ENCODE measurements at places on chromosomes 1 and 21. TPM values are rescaled to one million over a fixed set of nuclear protein-coding genes. Genes with fewer than 3 reads are reported as not detected.

The GJA5 gene
- total RNA-seq = not detected

The F3 gene
- total RNA-seq = 59.4 TPM

The HES2 gene
- total RNA-seq = 0.09 TPM

The S100A9 gene
- total RNA-seq = 0.28 TPM

The LCE2C gene
- total RNA-seq = not detected

The COL11A1 gene
- 17.2 TPM for total RNA-seq

The WDR77 gene
- 18.6 TPM for total RNA-seq

The METTL13 gene
- 26.3 TPM for total RNA-seq

The TMEM52 gene
- total RNA-seq = not detected

The OSCP1 gene
- total RNA-seq = 12.8 TPM

The FLG gene
- total RNA-seq = under 0.01 TPM

The C1orf210 gene
- total RNA-seq = not detected

The TNFRSF18 gene
- total RNA-seq = not detected

The RHBG gene
- total RNA-seq = not detected

The AADACL3 gene
- total RNA-seq = not detected

The HAO2 gene
- not detected for total RNA-seq

Measured in smooth muscle cell of bladder (primary cell).